LHCN-M2 (cell line): ENCODE measurements at places on chromosomes 11 and 22.

- no peak for DNase-seq
Observed at GRCh38 chr11:75430714-75431532, 2.1 kb downstream of the KLHL35 start.

- no peak for DNase-seq
Observed at GRCh38 chr11:68340003-68340767, 27.8 kb downstream of the LRP5 start.

DNA sequence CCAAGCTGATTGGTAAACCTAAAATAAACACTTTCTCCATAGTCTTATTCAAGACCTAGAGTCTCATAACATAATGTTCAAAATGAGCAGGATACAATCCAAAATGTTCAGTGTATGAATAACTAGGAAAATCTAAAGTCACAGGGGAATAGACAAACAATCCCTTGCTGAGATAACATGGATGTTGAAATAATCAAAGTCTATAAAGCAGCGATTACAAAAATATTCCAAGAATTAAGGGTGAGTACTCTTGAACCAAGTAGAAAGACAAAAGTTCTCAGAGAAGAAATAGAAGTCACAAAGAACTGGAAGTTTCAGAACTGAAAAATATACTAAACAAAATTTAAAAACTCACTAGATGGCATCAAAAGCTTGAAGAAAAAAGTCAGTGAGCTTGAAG is 561.0 kb downstream of the INSC start:
- DNase-seq = no peak

- DNase-seq = no peak
Observed at GRCh38 chr11:33682019-33682418, 18.6 kb downstream of the C11orf91 start.

- DNase-seq = no peak
Observed at GRCh38 chr11:122322329-122322728, 206.3 kb upstream of the BLID start.
